ENCODE measurements at places on chromosomes 2 and 18.

GRCh38 chr18:45602926-45603325 lies 12.3 kb upstream of the SLC14A2 start:
- no peak for DNase-seq

- DNase-seq, result no peak
These were observed 27.8 kb upstream of the CXXC1 start for GRCh38 chr18:50315100-50315871.

DNA sequence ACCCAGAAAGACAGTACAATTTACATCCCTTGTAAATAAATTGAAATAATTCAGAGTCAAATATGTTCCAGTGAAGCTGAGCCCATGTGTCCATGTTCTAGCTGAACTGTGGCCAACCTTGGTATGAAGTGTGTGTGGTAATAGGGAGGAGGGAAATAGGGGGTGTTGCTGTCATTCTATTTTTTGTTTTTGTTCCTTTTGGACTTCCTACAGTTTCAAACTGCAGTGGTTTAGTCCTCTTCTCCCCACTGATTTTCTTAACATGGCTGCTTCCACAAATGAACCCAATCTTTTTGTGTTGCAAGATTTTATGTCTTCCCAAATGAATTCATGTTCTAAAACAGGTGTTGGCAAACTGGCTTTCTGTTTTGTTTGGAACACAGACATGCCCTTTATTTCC lies 156.9 kb downstream of the CCBE1 start:
- DNase-seq, result no peak

- peak; percentile 80 for DNase-seq
These were observed 4.2 kb upstream of the ODC1 start for GRCh38 chr2:10452312-10452711.

DNA sequence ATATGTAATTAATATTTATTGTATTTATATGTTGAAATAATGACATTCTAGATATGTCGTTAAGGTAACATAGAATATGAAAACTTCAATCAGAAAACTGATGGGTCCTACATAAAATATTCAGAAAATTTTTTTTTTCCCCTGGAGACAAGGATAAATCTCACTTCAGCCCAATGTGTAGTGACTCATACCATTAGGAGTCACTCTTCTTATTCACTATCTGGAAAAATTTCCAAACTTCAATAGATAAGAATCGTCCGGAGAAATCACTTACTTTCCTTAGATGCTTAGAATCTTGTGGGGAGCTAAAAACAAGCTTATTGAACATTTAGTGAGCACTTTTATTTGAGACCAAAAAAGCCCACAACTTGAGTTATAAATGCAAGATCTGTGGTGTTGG lies 4.6 kb downstream of the SERPINB13 start:
- no peak for DNase-seq

DNA sequence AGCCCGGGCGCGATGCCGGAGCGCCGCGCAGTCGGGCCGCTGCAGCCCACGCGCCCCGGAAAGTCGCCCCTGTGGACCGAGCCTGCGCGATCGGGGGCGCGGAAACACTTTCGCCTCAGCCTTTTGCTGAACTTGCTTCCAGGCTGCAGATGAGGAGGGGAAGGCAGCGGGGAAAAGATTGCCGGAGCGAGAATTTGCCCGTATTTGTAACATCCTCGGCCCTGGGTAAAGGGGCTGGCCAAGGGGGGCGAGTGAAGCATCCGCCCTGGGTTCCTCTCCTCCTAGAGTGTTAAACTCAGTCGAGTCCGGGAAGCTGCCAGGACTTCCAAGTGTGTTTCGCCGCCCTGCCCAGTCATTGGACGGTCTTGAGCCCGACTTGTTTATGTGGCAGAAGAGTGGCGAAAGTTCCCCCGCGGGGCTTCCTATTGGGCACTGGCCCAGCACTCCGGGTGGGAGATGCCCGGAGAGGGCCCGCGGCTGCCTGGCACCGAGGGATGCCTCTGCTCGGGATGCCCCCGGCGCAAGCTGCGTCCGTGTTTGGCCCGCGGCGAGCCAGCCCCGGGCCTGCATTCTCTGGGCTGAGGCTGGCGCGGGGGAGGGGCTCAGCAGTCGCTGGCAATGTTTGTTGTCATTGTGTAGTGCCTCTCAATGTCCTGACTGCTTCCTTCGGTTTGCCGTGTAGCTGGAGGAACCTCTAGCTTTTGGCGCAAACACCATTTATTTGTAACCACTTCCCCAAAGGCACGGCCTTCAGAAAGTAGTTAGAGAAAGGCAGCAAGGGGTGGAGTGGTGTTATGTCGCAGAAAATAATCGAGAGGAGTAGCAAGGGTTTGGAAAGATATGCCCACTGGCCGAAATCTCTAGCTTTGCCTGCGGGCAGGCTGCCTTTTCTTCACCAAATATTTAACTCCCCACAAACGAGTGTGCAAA lies 1.1 kb downstream of the CYBRD1 start:
- no peak for DNase-seq

GRCh38 chr2:21466341-21466927 lies 342.7 kb downstream of the TDRD15 start:
- DNase-seq, result no peak

- peak; percentile 88 for DNase-seq
These were observed 31.8 kb downstream of the AGFG1 start for GRCh38 chr2:227503433-227504406.

GRCh38 chr2:43024515-43025011 lies 201.8 kb downstream of the ZFP36L2 start:
- no peak for DNase-seq

DNA sequence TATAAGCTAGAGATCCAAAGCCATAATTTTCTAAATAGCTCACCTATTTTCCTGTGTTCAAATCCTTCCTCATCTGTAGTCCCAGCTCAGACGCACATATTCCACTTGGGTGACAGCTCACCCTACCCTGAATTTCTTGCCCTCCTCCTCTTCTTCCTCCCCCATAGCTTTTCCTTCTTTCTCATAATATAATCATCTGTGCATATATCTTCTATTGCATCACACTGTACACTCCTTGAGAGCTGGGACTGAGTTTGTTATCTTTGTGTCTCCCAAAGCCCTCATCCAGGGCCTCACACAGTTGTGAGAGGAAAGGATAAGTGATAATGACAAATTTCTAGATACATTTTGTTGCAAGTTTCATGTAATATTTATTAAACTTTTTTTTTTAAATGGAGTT lies 55.9 kb upstream of the RTN4 start:
- DNase-seq, result no peak

GRCh38 chr2:170391018-170391417 lies 213.1 kb downstream of the MYO3B start:
- DNase-seq, result no peak

DNA sequence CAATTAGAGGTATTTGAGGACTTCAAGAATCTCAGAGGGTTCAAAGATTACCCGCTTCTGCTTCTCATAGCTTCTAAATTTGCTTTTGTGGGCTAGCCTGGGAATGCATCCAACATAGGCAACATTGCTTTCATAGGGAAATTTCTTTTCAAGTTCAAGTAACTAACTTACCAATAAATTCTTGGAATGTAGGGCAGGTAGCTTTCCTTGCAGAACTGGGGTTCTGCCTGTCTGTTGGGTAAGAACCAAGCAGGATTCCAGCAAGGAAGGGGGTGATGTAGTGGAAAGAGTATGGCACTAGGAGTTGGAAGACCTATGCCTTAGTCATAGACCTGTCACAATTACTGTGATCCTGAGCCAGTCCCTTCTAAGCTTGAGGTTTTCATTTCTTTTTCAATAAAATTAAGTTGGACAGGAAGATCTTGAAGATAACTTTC lies 164.1 kb downstream of the FHOD3 start:
- no peak for DNase-seq

GRCh38 chr18:71336576-71337210 lies 1047.8 kb downstream of the SOCS6 start:
- no peak for DNase-seq

GRCh38 chr2:106584304-106584954 lies 97.3 kb downstream of the CD8B2 start:
- no peak for DNase-seq

- DNase-seq, result no peak
These were observed 37.5 kb downstream of the OLA1 start for GRCh38 chr2:174210862-174211261.

- no peak for DNase-seq
These were observed 104.3 kb downstream of the SRBD1 start for GRCh38 chr2:45506756-45507155.

DNA sequence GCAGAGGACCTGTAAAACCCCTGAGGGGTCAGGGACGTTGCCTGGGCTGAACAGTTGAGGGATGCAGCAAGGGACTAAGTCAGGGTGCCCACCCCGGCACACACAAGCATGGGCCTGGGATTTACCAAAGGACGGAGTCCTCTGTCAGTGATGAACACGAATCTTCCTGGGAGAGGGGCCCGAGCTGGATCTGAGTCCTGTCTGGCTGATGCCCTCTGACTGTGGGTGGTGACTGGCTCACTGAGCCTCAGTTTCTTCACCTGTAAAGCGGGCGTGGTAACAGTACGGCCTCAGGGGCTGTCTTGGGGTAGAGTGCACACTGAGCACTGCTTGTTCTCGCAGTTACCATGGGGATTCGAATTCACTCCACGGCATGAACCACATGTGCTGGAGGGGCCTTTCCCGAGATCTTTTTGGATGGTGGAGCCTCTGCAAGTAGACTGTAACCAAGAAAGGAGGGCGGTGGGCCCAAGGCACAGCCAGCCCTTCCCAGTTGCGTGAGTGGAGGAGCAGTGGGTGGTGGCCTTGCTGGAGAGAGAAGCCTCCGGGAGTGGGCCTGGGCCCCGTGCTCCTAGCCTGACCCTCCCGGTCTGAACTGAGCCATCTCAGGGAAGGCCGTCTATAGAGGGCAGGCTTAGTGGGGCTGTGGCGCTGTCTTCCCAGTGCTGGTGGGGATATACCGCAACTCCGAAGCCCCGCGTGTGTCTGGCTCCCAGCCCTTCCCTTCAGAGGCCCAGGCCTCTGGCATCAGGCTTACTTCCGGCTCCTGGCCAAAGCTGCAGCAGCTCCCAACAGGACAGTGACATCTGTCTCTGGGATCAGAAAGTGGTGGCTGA lies 130.8 kb upstream of the HS6ST1 start:
- no peak for DNase-seq

GRCh38 chr2:168084288-168084687 lies 163.1 kb downstream of the STK39 start:
- DNase-seq, result no peak

DNA sequence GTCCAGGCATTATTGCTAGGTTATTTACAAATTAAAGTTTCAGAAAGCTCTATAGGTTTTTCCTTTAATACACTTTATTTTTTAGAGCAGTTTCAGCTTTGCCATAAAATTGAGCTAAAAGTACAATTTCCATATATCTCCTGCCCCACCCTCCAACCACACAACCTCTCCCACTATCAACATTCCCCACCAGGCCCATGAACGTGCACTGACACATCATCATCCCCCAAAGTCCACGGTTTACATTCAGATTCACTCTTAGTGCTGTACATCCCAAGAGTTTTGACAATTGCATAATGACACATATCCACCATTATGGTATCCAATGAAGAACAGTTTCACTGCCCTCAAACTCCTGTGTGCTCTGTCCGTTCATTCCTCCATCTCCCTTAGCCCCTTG lies 139.4 kb downstream of the NBAS start:
- DNase-seq, result no peak

DNA sequence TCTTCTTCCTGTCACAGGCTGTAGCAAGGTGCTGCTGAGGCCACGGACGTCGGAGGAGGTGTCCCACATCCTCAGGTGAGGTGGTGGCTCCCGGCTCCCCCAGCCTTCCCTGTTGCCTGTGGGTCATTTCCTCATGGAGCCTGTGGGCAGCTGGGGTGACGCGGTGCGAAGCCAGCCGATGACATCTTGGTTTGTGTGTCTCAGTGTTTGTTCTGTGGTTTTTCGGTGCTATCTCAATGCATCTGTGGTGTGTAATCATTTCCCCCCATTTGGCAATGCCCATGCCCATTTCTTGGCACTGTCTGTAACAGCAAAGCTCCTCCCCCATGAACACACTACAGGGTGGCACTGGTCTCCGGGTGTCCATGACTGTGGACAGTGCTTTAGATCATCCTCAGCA lies 6.6 kb downstream of the D2HGDH start:
- DNase-seq, result peak; percentile 13

DNA sequence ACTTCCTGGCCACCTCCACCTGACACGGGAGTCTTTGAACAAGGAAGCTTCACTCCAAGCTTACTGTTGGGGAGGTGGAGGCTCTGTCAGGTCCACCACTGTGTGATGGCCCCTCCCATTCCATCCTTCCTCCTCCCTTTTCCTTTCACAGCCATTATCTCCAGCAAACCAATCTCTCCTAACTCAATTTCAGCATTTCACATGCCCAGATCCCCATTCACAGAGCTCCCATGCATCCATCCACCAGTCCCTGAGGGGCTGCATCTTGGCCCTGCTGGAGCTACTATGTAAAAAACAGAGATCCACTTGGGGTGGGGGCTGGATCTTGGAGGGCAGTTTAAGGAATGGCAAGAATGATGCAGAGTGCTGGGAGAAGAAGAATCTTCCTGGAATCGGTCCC lies 129.0 kb upstream of the COPS8 start:
- DNase-seq, result no peak

- no peak for DNase-seq
These were observed 15.4 kb upstream of the DTNA start for GRCh38 chr18:34694591-34695165.

GRCh38 chr2:35462226-35462998 lies 893.2 kb upstream of the CRIM1 start:
- DNase-seq, result peak; percentile 87

DNA sequence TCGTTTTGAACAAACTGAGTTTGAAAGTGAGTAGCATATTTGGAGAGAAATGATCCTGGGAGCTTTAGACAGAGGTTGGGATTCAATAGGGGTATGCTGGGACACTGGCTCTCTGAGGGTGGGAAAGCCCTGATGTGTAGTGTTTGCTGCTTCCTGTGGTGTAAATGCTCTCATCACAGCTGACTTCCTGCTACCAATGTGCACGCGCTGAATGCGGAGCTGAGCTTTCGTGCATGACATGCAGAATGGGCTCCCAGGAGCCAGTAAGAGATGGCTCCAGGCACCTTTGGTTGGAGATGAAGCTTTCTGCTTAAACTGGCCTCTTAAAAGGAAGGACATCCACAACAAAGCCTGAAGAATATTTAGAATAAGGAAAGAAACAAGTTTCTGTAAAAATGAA lies 224.1 kb upstream of the CCDC150 start:
- DNase-seq, result no peak

DNA sequence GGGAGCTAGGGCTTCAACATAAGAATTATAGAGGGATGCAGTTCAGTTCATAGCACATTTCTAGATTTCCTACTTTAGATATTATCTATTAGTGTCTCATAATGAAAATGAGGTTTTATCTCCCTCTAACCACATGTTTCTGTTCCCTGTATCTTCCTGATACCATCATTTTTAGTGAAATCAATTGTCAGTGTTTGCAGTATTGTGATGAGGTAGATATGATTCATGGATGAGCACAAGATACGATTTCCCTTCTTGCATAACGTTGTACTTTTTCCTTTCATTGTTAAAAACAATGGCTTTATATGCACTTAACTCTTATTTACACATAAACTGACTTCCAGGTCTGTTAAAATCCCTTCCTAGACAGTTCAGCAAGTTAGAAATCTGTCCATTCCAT lies 211.4 kb downstream of the ZBTB7C start:
- DNase-seq, result peak; percentile 29

DNA sequence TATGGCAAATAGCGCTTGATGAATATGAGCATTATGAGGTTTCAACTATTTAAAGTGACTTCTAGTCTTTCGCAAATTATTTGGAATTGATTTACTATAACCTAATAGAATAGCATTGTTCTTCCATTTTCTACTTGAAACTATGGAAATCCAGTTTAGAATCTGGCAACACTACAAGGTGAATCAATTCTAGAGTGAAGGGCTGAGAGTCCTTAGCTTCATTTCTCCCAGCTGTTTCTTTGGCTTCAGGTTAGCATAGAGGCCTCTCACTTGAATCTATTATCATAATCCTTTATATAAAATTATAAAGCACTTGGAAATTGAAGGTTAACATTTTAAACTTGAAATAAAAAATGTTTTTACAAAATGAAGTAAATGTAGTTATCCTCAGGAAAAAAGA lies 318.8 kb downstream of the CCDC85A start:
- DNase-seq, result no peak
